ENCODE measurements at places on chromosomes 6 and 20. TPM values are rescaled to one million over a fixed set of nuclear protein-coding genes. Genes with fewer than 3 reads are reported as not detected.

- no peak for DNase-seq
Measured at GRCh38 chr6:14966096-14966905, 279.6 kb upstream of the JARID2 start.

DNA sequence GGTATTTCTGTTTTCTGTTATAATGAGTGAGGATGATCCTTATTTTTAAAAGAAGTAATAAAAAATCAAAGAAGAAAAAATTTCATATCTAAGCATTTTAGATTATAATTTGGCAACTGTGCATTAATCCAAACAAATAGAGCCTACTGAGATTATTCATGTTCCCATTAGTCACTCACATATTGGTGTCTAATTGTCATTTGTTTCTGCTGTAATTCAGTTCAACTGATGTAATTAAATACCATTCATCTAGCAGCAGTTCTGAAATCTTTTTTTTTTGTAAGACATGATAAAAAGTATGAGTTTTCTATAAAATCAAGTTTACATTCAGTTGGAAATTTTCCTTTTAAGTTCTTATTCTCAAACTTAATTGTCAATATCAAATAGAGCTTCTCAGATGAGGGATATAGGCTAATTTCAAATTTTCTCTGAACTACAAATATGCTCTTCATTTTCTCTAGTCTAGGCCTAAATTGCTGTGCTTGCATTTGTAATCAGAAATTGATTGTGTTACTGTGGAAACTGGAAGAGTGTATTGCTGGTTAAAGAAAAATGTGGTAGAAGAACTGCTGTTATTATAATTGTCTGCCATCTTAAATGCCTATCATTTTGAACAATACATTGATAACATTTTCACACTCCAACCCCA is 23.6 kb downstream of the PACRG start:
- DNase-seq = no peak

- no peak for DNase-seq
Measured at GRCh38 chr20:47335251-47336128, 21.0 kb downstream of the ZMYND8 start.

DNA sequence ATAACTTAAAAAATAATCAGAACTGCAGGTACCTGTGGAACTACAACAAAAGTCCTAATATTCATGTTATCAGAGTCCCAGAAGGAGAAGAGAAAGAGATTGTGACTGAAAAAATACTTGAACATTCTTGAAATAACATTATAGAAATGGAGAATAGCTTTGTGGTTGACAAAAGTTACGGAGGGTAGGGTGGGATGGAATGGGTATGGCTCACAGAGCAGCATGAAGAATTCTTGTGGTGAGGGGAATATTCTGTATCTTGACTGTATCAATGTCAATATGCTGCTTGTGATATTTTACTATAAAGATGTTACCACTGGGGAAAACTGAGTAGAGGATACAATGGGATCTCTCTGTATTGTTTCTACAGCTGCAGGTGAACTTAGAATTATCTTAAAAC is 122.5 kb downstream of the DST start:
- DNase-seq = no peak

- DNase-seq = no peak
Measured at GRCh38 chr6:52418606-52419005, 1.5 kb upstream of the EFHC1 start.

DNA sequence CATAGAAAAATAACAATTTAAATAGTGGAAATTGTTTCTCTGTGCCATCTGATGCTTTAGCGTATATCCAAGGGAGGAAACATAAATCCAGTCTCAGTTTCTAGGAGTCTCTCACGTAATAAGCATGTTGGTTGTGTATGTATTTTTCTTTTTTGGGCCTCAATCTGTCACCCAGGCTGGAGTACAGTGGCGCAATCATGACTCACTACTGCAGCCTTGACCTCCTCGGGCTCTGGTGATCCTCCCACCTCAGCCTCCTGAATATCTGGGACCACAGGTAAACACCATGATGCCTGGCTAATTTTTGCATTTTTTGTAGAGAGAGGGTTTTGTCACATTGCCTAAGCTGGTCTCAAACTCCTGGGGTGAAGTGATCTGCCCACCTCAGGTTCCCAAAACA is 78.6 kb upstream of the PLN start:
- DNase-seq = no peak

- DNase-seq = no peak
Measured at GRCh38 chr6:97289332-97289731, 6.3 kb upstream of the MMS22L start.

DNA sequence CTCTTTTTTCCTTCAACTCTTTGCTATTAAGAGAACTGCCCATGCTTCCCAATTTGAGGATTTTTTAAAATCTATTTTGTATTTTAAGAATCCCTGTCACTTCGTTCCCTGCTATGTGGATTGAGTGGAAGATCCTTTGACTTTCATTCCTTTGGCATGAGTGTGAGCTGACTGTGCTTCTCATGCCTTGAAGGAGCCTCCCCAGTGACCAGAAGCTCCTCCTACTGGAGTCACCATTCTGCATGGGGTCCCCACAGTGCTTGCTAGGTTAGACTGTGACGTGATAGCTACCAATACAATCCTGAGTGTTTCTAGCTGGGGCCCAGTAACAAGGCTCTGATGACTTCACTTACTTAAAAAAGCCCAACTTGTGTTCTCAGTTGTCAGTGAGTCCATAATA is 104.4 kb upstream of the LAMP5 start:
- DNase-seq = no peak

- no peak for DNase-seq
Measured at GRCh38 chr6:39498096-39498495, 175.6 kb upstream of the KCNK16 start.

- no peak for DNase-seq
Measured at GRCh38 chr6:35054106-35054742, 86.9 kb downstream of the TCP11 start.

GRCh38 chr6:116514111-116514510 is 2.7 kb downstream of the CALHM5 start:
- DNase-seq = no peak

DNA sequence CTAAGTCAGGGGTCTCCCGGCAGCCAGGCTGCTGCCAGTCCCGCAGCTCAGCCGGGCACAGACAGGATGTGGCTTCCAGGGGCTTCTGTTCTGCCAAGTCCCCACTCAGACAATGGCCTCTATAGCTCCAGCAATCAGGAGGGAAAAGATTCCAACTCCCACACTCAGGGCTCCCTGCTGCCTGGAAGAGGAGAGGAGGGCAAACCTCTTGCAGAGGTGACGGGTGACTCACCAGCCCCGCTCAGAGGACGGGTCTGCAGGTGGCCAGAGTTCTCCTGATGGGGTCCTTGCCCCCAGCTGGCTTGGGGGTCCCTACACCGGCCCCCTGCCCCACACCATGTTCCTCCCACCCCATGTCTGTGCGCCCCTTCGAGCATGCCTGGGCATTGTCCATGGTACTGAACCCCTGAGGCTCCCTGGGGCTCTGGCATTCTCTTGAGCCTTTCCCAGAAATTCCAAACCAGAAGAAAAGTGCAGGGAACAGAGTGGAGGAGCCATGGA is 32.6 kb downstream of the NTSR1 start:
- DNase-seq = no peak

DNA sequence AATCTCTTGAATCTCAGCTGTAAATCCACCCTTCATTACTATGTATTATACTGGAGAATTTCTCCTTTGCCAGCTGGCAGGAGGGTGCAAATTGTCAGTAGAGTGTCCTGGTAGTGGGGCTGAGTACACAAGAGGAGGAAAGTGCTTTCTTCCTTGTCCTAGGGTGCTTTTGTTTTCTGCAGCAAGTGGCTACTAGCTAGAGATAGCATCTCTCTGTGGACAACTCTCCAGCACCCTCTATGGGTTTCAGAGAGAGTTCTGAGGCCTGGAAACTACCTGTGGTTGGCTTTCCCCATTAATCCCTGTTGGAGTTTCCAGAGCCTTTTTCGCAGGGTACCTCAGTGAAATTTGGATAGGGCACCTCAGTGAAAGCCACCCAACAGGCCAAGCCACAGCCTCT is 422.5 kb upstream of the RGS17 start:
- no peak for DNase-seq

- no peak for DNase-seq
Measured at GRCh38 chr6:106517706-106518105, 111.6 kb downstream of the RTN4IP1 start.

- no peak for DNase-seq
Measured at GRCh38 chr6:33850869-33851541, 47.2 kb upstream of the MLN start.

DNA sequence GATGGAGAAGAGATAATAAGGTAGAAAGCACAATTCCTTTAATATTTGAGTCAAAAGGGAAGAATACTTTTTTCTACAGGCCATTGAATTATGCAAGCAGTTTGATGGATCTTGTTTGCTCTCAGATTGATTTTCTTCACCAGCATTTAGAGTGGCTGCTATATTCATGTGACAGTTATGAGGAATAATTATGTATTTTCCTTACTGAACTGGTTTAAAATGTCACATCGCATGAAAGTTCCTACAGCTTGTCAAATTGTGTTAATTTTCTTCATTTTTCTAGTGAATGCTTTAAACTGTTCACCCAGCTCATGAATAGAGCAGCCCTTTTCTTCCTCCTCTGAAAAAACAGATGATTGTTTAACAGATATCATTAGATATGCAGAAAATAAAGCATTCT is 37.4 kb upstream of the TPD52L1 start:
- no peak for DNase-seq

GRCh38 chr6:125793863-125794262 is 3.1 kb downstream of the NCOA7 start:
- no peak for DNase-seq

DNA sequence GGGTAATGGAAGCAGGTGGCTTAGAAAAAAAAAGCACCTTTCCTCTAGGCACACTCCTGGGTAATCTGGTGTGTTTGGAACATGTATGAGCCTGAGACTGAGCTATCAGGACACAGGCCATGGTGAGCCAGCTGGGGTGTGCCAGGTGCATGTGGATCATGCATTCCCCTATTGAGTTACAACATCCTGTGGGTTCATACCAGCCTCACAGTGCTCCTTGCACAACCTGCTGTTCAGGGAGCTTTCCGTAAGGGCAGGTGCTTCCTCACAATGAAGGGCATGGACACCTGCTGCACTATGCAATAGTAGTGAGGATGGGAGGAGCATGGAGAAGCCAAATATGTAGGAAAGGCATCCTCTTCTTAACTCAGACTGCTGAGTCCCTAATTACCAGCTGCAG is 197.2 kb upstream of the SUPT3H start:
- no peak for DNase-seq

- DNase-seq = no peak
Measured at GRCh38 chr6:137860394-137861005, 6.6 kb upstream of the TNFAIP3 start.

The GINS1 gene
- polyA plus RNA-seq = 0.28 TPM

The SOBP gene
- polyA plus RNA-seq = 9.7 TPM

The CTCFL gene
- not detected for polyA plus RNA-seq

The STAU1 gene
- 31.3 TPM for polyA plus RNA-seq

The MAS1 gene
- not detected for polyA plus RNA-seq

The PSORS1C2 gene
- not detected for polyA plus RNA-seq

The LINC00237 gene
- not detected for polyA plus RNA-seq

The SAMD3 gene
- polyA plus RNA-seq = 0.12 TPM

The TRIM31 gene
- polyA plus RNA-seq = not detected

The POU3F2 gene
- not detected for polyA plus RNA-seq

The TNFRSF6B gene
- 12.5 TPM for polyA plus RNA-seq

The PI3 gene
- not detected for polyA plus RNA-seq

The NEURL2 gene
- polyA plus RNA-seq = 7.2 TPM

The FUCA2 gene
- polyA plus RNA-seq = 47.1 TPM

All from heart right ventricle (tissue), 16 donors.